ENCODE measurements at places on chromosomes 12 and 14. TPM values are rescaled to one million over a fixed set of nuclear protein-coding genes. Genes with fewer than 3 reads are reported as not detected.

The KCNA1 gene
- total RNA-seq: 0.05 TPM

- no peak overlapping the region for H3K27ac ChIP-seq
- no peaks in the 10 kb centered on the region for H3K36me3 ChIP-seq
- no peak overlapping the region for H3K4me3 ChIP-seq
- H3K27me3 ChIP-seq: peaks cover 6% of the 10 kb centered on the region
- H3K4me1 ChIP-seq: no peaks in the 10 kb centered on the region
Observed at GRCh38 chr12:52171950-52172512, 19.8 kb downstream of the KRT80 start.

The LPAR5 gene
- total RNA-seq: not detected

The KRT6C gene
- total RNA-seq: not detected

DNA sequence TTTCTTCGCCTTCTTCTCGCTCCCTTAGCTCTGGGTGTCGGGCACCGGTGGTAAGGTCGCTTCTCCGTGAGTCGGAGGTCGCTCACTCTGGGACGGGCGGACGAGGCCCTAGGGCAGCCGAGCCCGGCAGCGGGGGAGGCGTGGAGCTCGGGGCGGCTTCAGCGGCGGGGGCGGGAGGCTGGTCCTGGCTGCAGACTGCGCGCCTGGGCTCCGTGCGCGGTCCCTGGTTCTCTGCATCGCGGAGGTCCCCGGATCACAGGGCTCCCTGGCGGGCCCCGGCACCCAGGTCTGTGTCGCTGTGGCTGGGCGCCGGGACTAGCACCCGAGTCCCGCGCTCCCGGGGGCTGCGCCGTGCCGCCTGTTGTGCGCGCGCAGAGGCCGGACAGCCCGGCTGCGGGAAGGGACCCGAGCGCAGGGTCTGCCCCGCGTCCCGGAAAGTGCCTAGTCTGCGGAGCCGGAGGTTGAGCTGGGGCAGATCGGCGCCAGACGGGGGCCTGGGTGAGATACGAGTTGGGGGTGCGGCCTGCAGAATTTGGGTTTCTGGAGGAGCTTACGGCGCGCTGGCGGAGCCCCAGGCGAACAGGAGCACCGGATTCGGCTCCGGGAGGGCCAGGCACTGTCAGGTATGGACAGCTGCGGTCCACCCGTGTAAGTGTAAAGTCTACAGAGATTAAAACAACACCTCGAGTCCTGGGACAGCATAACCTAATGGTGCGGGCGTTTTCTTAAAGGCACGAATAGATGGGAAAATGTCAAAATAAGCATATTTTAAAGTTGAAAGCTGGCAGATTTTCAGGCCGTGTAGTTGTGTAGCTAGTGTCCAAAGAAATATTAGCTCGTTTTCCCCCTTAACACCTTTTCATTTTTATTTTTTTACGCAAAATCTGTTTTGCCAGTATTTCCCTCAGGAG is 713 bp downstream of the FRMD6 start:
- peak overlapping the region; percentile 87 for H3K4me3 ChIP-seq
- DNase-seq: peak; percentile 70
- H3K4me1 ChIP-seq: peaks cover 18% of the 10 kb centered on the region
- no peaks in the 10 kb centered on the region for H3K36me3 ChIP-seq
- peak overlapping the region; percentile 77 for H3K27ac ChIP-seq

The RNASE1 gene
- not detected for total RNA-seq

DNA sequence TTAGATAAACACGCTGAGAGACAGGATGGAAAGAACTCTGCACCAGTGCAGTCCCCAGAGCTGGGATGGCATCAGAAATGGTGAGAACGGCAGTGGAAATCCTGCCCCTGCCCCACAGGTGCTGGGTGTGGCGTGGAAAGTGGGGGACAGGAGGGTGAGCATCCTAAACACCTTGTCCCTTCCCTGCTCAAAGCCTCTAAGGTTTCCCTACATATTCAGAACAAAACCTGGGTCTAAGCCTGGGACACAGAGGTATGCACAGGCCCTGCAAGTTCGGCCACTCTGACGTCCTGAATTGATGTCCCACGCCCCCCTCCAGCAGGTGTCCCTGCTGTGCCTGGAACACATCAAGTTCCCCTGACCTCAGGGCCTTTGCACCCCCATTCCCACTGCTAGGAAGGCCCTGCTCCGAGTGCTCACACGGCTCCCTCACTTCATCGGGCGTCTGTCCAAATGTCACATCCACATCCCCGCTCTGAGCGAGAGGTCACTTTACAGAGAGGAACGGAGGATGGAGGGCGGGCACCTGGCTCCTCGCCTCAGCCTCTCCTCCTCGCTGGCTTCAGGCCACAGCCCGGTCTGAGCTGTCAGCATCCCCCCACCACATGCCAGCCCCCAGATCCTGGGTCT is 38.5 kb upstream of the SFSWAP start:
- H3K27ac ChIP-seq: no peak overlapping the region
- peaks cover 13% of the 10 kb centered on the region for H3K27me3 ChIP-seq
- no peaks in the 10 kb centered on the region for H3K4me1 ChIP-seq
- no peak overlapping the region for H3K4me3 ChIP-seq
- peaks cover 9% of the 10 kb centered on the region for H3K36me3 ChIP-seq
- no peak for DNase-seq

The KCNK10 gene
- 2.8 TPM for total RNA-seq

- H3K27ac ChIP-seq: no peak overlapping the region
- peaks cover 12% of the 10 kb centered on the region for H3K36me3 ChIP-seq
- H3K4me3 ChIP-seq: no peak overlapping the region
- H3K4me1 ChIP-seq: no peaks in the 10 kb centered on the region
Observed at GRCh38 chr12:66282244-66282643, 20.0 kb upstream of the HELB start.

The METTL25 gene
- 9.8 TPM for total RNA-seq

GRCh38 chr14:96876747-96877146 is 79.6 kb downstream of the VRK1 start:
- H3K27me3 ChIP-seq: no peaks in the 10 kb centered on the region
- H3K4me3 ChIP-seq: no peak overlapping the region
- no peak overlapping the region for H3K27ac ChIP-seq
- H3K4me1 ChIP-seq: peaks cover 16% of the 10 kb centered on the region
- H3K36me3 ChIP-seq: no peaks in the 10 kb centered on the region

GRCh38 chr12:42483521-42483790 is 106.1 kb downstream of the PRICKLE1 start:
- no peak for DNase-seq
- H3K27ac ChIP-seq: no peak overlapping the region
- H3K4me1 ChIP-seq: peaks cover 2% of the 10 kb centered on the region
- peak overlapping the region; percentile 94 for H3K4me3 ChIP-seq
- H3K27me3 ChIP-seq: peaks cover 12% of the 10 kb centered on the region

GRCh38 chr14:90604356-90604755 is 207.5 kb downstream of the CALM1 start:
- peaks cover 6% of the 10 kb centered on the region for H3K27me3 ChIP-seq
- H3K4me3 ChIP-seq: no peak overlapping the region
- no peak for DNase-seq
- H3K4me1 ChIP-seq: peaks cover 44% of the 10 kb centered on the region

The ADSS1 gene
- 45.1 TPM for total RNA-seq

DNA sequence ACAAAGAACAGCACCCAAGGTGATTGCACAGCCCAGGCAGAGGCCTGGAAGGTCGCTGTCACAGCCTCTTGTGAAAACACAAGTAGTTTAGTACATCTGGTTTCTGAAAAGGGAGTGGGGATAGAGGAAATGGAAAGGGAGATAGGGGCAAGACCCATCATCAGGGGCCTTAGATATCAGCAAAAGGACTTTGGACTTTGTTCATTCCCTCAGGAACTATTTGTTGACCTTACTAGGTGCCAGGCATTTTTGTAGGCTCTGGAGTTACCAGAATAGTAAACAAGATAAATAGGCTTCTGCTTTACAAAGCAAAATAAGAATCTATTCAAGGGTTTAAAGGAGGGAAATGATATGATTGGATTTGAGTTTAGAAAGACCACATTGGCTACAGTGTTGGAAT is 199.4 kb upstream of the CDKN3 start:
- no peak overlapping the region for H3K4me3 ChIP-seq
- H3K36me3 ChIP-seq: peaks cover 5% of the 10 kb centered on the region
- no peak overlapping the region for H3K27ac ChIP-seq
- no peak for DNase-seq
- H3K4me1 ChIP-seq: no peaks in the 10 kb centered on the region
- H3K27me3 ChIP-seq: no peaks in the 10 kb centered on the region

The CCT2 gene
- total RNA-seq: 298 TPM

The MED6 gene
- total RNA-seq: 55.2 TPM

- H3K27me3 ChIP-seq: no peaks in the 10 kb centered on the region
- H3K36me3 ChIP-seq: no peaks in the 10 kb centered on the region
- H3K4me3 ChIP-seq: no peak overlapping the region
- H3K4me1 ChIP-seq: no peaks in the 10 kb centered on the region
- no peak for DNase-seq
Observed at GRCh38 chr14:64788706-64789105, 84.5 kb downstream of the PLEKHG3 start.

GRCh38 chr12:48782457-48783395 is 6.2 kb downstream of the ADCY6 start:
- H3K27me3 ChIP-seq: peaks cover 5% of the 10 kb centered on the region
- no peak overlapping the region for H3K4me3 ChIP-seq
- no peak for DNase-seq
- peaks cover 11% of the 10 kb centered on the region for H3K4me1 ChIP-seq
- H3K27ac ChIP-seq: no peak overlapping the region

DNA sequence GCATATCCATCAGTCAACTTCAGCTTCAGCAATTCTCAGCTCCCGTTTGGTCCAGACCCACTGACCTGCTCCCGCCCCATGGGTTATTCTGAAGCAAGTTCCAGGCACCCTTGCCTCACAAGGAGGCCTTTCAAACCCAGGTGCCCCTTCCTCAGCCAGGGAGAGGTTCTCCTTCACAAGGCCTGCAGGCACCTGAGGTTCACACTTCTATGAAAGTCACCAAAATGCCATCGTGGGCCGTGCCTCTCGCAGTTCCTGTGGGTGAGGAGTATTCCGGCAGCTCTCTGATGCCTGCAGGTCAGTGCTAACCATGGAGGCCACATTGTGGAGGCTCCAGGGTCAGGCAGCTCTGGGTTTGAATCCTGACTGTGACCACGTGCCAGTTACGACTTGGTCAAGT is 40.2 kb upstream of the BCL7A start:
- no peak overlapping the region for H3K27ac ChIP-seq
- H3K36me3 ChIP-seq: no peaks in the 10 kb centered on the region
- DNase-seq: no peak
- H3K4me3 ChIP-seq: no peak overlapping the region
- peaks cover 17% of the 10 kb centered on the region for H3K4me1 ChIP-seq

The LRP1-AS gene
- not detected for total RNA-seq

GRCh38 chr12:115174920-115175319 is 490.9 kb upstream of the TBX3 start:
- H3K36me3 ChIP-seq: no peaks in the 10 kb centered on the region
- no peak overlapping the region for H3K27ac ChIP-seq
- H3K4me1 ChIP-seq: no peaks in the 10 kb centered on the region
- H3K4me3 ChIP-seq: no peak overlapping the region
- no peaks in the 10 kb centered on the region for H3K27me3 ChIP-seq

The ADAM20 gene
- total RNA-seq: 1.3 TPM

DNA sequence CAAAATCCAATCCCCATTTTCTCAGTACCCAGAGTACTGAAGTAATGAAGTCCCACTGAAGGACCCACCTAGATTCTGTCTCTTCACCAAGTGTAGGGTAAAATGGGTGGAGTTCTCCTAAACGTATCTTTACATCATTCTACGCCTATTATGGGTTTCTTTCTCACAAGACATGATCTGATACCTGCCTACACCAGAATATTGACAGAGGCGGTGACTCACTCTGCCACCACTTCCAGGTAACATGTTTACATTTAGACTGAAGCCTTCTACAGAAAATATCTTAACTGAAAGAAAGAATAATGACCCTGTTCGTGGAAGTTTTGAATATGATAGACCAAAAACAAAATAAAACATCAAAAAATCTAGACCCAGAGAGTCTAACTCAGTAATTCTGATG is 89.8 kb downstream of the BTG1 start:
- H3K4me1 ChIP-seq: no peaks in the 10 kb centered on the region
- no peak for DNase-seq
- no peak overlapping the region for H3K4me3 ChIP-seq
- no peak overlapping the region for H3K27ac ChIP-seq

GRCh38 chr12:100171248-100171647 is 28.6 kb upstream of the BLTP3B start:
- peaks cover 4% of the 10 kb centered on the region for H3K27me3 ChIP-seq
- no peak for DNase-seq
- no peaks in the 10 kb centered on the region for H3K36me3 ChIP-seq
- peaks cover 1% of the 10 kb centered on the region for H3K4me1 ChIP-seq

DNA sequence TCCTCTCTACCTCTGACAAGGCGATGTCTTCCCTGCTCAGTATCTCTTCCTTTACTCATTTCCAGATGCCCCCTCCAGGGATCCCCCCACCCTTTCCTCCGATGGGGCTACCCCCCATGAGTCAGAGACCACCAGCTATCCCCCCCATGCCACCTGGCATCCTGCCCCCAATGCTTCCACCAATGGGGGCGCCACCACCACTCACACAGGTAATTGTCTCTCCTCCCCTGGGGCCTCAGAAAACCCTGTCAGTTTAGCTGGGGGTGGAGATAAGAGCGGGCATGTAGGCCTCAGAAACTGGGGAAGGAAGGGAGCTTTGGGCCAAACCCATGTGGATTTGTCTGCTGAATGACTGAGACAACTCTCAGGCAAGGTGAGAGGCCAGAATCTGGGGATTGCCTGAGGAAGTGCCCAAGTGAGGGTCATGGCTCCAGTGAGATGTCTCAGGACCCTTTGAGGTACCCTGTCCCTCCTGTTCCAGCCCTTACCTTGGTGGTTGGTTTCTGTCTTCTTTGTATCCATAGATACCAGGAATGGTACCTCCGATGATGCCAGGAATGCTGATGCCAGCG is 8.1 kb downstream of the PRPF40B start:
- H3K36me3 ChIP-seq: no peaks in the 10 kb centered on the region
- peaks cover 5% of the 10 kb centered on the region for H3K27me3 ChIP-seq
- H3K4me1 ChIP-seq: no peaks in the 10 kb centered on the region
- no peak overlapping the region for H3K4me3 ChIP-seq

The SERPINA10 gene
- total RNA-seq: not detected

The RND1 gene
- total RNA-seq: 1.8 TPM

- no peak overlapping the region for H3K4me3 ChIP-seq
- H3K27ac ChIP-seq: no peak overlapping the region
- H3K27me3 ChIP-seq: no peaks in the 10 kb centered on the region
- no peaks in the 10 kb centered on the region for H3K4me1 ChIP-seq
- H3K36me3 ChIP-seq: no peaks in the 10 kb centered on the region
- DNase-seq: no peak
Observed at GRCh38 chr14:34931206-34931605, 51.6 kb upstream of the SRP54 start.

The STON2 gene
- 278 TPM for total RNA-seq

- no peaks in the 10 kb centered on the region for H3K27me3 ChIP-seq
- no peak overlapping the region for H3K4me3 ChIP-seq
Observed at GRCh38 chr14:85088192-85088591, 441.8 kb upstream of the FLRT2 start.

DNA sequence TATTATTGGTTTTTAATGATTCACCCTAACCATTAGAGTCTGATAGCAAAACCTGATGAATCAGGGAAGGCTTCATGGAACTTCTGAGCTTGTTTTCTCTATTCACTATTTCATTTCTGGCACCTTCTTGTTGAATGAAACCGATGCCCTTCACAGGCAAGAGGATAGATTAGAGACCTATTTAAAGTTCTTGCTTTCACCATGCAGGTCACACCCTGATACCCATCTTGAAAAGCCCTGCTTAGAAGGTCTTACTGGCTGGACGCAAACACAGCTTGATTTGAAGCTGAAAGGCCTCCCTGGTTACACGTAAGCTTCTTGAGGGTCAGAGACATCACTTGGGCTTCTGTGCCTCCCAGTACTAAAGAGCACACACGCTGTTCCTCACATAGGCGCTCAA is 29.2 kb downstream of the TMEM229B start:
- no peak overlapping the region for H3K4me3 ChIP-seq
- peaks cover 4% of the 10 kb centered on the region for H3K4me1 ChIP-seq
- peaks cover 4% of the 10 kb centered on the region for H3K27me3 ChIP-seq
- no peak for DNase-seq
- no peak overlapping the region for H3K27ac ChIP-seq
